ENCODE measurements at places on chromosomes 12 and 14.

GRCh38 chr14:81710232-81710845 is 176.7 kb upstream of the SEL1L start:
- DNase-seq: no peak

GRCh38 chr12:104504146-104504545 is 47.4 kb downstream of the CHST11 start:
- DNase-seq: no peak

GRCh38 chr14:101242442-101243385 is 318.6 kb upstream of the DIO3 start:
- no peak for DNase-seq

DNA sequence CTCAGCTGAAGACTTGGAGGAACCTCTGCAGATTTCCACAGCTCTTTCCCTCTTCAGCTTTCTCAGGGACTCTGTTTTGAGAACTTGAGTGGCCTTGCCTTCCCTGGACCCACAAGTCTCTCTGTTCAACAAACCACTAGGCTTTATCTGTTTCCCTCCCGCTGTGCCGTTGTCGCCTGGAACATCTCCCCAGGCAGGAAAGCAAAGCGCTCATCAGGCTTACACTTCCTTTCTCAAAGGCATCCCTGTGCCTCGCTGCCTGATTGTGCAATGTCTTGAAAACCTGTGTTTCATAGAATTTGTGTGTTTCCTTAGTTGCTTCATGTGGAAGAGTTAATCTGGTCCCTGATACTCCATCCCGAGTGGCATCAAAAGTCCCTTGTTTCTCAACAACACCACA is 64.1 kb downstream of the PPM1A start:
- no peak for DNase-seq

GRCh38 chr12:93707836-93708235 is 30.7 kb downstream of the CRADD start:
- no peak for DNase-seq

All from stimulated activated CD8-positive, alpha-beta memory T cell treated with anti-CD3 and anti-CD28 coated beads, Interleukin-15, amount 100 ng/mL, for 24 hours (primary cell).